ENCODE measurements at places on chromosomes 4 and X. TPM values are rescaled to one million over a fixed set of nuclear protein-coding genes. Genes with fewer than 3 reads are reported as not detected.

The ASB5 gene
- total RNA-seq, result not detected

The SSX2 gene
- not detected for total RNA-seq

The ERAS gene
- 0.26 TPM for total RNA-seq

The MAGEA2B gene
- not detected for total RNA-seq

The RHOH gene
- 107 TPM for total RNA-seq

The SMAD1 gene
- total RNA-seq, result 12.4 TPM

The PDGFRA gene
- 0.50 TPM for total RNA-seq

The IL1RAPL2 gene
- total RNA-seq, result not detected

The FAM184B gene
- not detected for total RNA-seq

The EXOC1L gene
- not detected for total RNA-seq

The CSN1S1 gene
- not detected for total RNA-seq

The CD38 gene
- total RNA-seq, result 3.9 TPM

The LPAR4 gene
- not detected for total RNA-seq

The FGFR3 gene
- total RNA-seq, result not detected

The GUCY1A1 gene
- not detected for total RNA-seq

The LEF1 gene
- total RNA-seq, result 73.4 TPM

The CLTRN gene
- not detected for total RNA-seq

Measured in activated T-helper 17 cell treated with anti-CD3 and anti-CD28 coated beads, Interleukin-2, amount 50 U/mL, for 72 hours (primary cell).